Caudate nucleus (tissue), 63 donors: ENCODE measurements at places on chromosomes 1 and 21.

GRCh38 chr1:41378999-41379737 is 17.9 kb downstream of the FOXO6 start:
- DNase-seq: no peak

DNA sequence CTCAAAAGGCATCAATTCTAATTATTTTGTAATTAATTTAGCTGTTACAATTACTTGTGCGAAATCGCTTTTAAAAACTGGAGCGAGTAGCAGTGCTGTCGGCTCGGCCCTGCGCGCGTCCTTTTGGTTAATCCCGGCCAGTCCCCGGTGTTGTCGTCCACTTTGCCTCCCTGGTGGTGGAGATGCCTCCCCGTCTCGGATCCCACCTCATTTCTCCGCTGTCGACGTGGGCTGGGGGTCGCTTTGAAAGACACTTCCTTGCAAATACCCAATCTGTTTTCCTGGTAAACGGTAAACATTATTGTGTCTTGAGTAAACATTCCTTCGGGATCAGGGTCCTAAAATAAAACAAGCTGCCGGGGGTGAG is 3.7 kb downstream of the FOXD3 start:
- DNase-seq: no peak

DNA sequence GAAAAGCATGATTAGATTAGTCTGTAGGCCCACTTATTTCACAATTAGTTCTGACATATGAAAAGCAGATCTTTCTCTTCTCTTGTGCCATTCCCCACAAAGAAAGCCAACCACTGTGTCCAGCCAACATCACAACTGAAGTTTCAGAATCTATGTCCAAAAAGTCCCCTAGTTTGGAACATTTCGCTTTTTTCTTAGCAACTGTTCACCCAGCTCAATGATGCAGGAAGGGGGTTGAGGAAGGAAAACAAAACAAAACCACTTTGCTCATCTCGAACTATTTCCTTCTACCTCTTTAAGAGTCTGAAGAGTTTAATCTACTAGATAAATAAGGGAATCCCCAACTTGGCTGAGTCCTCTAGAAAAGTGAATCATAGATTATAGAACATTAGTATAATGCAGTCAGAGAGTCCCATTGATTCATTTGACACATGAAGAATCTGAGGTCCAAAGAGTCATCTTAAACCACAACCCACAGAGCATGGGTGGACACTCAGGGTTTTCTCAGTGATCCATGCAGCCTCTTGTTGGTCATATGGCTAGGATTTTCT is 159.3 kb upstream of the SGIP1 start:
- DNase-seq: no peak

- DNase-seq: peak; percentile 82
Measured at GRCh38 chr1:154955718-154956543, at the start of gene PBXIP1. PBXIP1 (minus strand) TSS chr1:154956099; CDS start chr1:154953721, 2,378 bp downstream.

DNA sequence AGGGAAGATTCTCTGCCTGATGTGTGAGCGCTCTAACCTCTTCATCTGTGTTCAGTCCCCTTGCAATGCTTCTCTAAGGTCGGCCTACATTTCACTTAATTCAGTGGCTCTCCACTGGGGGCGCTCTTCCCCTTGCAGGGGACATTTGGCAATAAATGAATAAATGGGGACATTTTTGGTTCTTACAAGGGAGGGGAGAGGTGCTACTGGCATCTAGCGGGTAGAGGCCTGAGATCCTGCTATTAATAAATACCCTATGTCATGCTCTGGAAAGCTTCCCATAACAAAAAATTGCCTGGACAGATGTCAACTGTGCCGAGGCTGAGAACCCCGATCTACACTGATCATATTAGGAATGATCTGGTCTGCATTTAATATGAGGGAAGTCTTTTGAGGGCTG is 25.9 kb upstream of the DNAJC11 start:
- DNase-seq: no peak

- DNase-seq: no peak
Measured at GRCh38 chr21:44702973-44703730, 6.2 kb downstream of the KRTAP10-12 start.

- no peak for DNase-seq
Measured at GRCh38 chr1:199394856-199395255, 632.7 kb upstream of the NR5A2 start.

GRCh38 chr1:57340334-57341070 is 83.4 kb downstream of the DAB1 start:
- DNase-seq: no peak

DNA sequence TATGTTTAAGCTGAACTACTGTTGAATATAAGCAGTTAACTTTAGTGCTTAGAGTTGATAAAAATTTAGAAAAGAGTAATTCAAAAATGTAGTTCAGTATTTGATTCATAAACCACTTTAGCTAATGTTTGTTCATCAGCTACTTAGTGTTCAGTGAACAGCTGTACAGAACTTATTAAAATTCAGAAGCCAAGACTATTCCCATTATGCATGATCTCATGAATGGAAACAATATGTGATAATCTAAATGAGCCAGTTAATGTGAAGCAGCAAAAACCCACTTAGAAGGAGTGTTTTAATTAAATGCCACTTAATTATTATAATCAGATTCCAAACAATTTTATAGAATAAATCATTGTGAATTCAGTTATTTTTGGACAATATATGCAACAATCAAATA is 92.9 kb upstream of the NEGR1 start:
- no peak for DNase-seq
